ENCODE measurements at places on chromosomes 11 and 22. TPM values are rescaled to one million over a fixed set of nuclear protein-coding genes. Genes with fewer than 3 reads are reported as not detected.
A peak's percentile ranks its signal among the peaks of the same experiment; 100 is the strongest.

The SYTL2 gene
- total RNA-seq: 13.5 TPM

The SNU13 gene
- 116 TPM for total RNA-seq

DNA sequence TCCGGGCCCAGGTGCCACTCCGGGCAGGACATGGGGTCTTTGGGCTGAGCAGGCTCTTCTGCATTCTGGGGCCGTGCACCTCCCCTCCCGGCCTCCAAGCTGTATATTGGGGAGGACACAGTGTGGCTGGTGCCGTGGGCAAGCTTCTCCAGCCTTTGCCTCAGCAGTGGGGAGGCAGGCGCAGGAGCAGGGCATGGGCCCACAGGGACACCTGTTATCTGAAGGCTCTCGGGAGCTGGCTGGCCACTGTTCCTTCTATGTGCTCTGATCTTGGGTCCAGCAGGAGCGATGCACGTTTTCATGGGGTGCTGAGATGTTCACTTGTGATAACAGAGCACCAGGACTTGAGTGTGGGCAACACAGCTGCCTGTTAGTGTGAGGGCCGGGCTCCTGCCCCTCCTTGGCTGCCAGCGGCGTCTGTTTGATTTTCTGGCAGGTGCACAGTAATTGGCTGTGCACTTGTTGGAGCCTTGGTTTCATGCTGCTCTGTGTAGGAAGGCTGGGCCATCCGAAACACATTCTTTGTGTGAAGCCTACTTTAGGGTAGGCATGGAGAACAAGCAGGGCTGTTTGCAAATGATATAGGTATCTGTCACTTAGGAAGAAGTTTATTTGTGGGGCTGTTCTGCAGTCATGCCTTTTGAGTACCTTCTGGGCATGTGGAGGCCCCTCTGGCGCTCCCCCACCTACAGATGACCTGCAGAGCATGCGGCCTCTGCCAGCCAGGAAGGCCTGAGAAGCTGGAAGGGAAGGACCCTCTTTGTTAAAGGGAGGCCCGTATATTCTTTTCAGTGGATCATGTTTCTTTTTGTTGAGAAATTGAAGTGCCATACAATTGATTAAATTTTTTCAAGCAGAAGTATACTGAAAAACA, 201.5 kb downstream of the TBC1D22A start:
- DNase-seq: no peak

DNA sequence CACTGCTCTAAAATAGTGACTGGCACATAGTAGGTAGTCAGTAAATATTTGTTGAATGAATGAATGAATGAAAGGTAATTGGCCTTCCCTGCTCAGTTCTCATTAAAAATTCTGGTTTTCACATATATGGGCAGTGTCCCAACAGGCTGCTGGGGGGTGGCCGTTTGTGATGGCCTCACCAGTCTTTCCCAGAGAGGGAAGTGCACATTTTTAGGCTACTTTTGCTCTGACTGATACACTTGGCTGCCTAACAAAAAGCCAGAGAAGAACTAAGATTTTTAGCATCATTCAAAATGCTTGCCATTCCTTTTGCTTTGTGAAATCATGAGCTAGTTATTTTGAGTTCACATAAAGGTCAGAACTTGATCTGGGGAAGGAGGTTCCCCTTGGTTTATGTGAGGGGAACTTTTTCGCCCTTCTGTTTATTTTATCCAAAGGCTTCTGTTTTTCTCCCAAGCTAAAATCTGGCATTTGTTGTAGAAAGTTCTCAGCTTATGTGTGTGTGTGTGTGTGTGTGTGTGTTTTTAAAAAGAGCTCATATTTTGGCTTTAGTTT, 83.1 kb downstream of the PTPRJ start:
- no peak for DNase-seq

DNA sequence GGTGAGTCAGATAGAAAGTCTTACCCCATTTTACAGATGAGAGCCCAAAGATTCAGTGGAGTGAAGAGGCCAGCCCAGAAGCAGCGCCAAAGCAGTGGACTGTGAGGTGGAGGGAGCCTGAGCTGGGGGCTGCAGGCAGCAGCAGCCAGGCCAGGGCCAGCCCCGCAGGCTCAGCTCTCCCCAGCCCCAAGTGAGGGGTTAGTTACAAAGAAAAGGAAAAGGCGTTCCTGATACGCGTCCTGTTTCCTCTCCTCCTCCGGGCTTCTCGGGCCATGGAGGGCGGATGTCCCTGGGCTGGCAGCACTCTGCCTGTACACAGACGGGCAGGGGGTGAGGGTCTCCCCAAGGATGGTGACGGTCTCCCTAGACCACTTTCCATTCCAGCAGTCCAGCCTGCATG, 44.9 kb downstream of the ARRB1 start:
- no peak for DNase-seq

GRCh38 chr11:100575860-100576717, 111.0 kb upstream of the ARHGAP42 start:
- DNase-seq: no peak

GRCh38 chr11:10838083-10838482, 19.8 kb downstream of the ZBED5 start:
- no peak for DNase-seq

DNA sequence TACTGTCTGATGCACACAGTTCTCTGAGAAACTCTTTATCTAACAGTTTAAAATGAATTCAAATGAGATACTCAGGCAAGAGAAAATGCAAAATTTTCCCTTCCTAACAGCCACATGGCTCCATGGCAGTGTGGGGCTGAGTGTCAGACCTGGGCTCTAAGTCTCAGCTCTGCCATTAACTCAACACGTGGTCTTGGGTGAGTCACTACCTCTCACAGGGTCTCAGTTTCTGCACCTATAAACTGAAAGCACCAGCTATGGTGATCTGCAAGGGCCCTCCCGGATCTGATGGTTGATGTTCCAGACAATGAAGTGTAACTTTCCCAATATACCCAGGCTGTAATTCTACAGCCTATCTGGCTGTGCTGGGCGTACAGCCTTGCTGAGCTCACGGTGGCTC, 70.5 kb downstream of the KCNC1 start:
- no peak for DNase-seq

- no peak for DNase-seq
Observed at GRCh38 chr11:2774173-2775082, 74.6 kb upstream of the KCNQ1OT1 start.

The SYT13 gene
- total RNA-seq: not detected

The PCNX3 gene
- 30.6 TPM for total RNA-seq

- DNase-seq: peak; percentile 69
Observed at GRCh38 chr22:19674929-19675253, 39.4 kb upstream of the SEPTIN5 start.

GRCh38 chr11:84901991-84902390, 725.2 kb downstream of the DLG2 start:
- DNase-seq: no peak

GRCh38 chr11:68052137-68052873, 13.5 kb downstream of the TCIRG1 start:
- no peak for DNase-seq

GRCh38 chr11:1640076-1640946, 10.7 kb downstream of the KRTAP5-5 start:
- no peak for DNase-seq

DNA sequence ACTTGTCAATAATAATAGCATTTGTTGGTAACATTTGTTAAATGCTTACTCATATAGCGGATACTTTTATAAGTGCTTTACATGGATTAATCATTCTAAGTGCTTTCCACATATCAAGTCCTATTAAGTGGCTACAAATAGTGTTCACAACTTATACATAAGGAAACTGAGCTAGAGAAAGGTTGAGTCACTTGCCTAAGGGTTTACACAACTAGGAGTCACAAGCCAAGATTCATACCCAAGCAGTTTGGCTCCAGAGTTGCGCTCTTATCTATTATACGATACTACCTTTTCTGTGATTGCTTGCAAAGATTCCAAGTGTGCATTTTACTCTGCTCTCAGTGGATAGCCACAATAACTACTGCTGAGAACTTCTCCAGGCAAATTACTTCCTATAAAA, 215.9 kb upstream of the CCDC90B start:
- no peak for DNase-seq

The RAPSN gene
- 0.55 TPM for total RNA-seq

The DDX25 gene
- not detected for total RNA-seq

- DNase-seq: no peak
Observed at GRCh38 chr22:18000441-18001039, 23.8 kb downstream of the MICAL3 start.

GRCh38 chr11:107493117-107493516, 35.5 kb upstream of the CWF19L2 start:
- no peak for DNase-seq

- no peak for DNase-seq
Observed at GRCh38 chr11:128251140-128251539, 336.2 kb downstream of the ETS1 start.

The ADM2 gene
- 0.42 TPM for total RNA-seq

- no peak for DNase-seq
Observed at GRCh38 chr11:116618461-116618860, 154.3 kb downstream of the BUD13 start.

DNA sequence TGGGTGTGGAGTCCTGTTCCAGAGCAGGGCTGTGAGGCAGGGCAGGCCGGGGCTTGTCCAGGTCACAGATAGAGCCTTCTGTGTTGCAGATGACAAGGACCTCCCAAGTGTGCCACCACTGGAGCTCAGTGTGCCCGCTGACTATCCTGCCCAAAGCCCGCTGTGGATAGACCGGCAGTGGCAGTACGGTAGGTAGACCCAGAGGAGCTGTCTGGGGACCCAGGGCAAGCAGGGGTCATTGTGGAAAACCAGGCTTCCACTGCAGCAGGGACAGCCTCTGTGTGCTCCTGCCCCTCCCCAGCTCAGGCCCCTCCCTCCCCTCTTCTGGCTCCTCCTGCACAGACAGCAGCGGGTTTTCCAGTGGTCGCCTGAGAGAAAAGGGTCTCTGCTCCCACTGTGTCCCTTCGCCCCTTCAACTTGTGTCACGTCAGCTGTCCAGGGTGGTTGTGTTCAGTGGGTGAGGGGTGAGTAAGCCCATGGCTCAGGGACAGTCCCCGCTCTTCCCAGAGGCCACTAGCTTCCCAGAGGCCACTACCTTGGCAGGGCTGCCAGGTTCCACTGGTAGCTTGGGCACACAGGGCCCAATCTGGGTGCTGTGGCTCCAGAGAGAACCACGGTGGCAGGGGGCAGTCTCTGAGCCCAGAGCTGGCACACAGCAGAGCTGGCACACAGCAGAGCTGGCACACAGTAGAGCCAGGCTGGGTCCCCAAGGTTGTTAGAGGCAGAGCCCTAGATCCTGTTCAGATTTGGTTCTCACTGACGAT, 78.4 kb downstream of the MED15 start:
- DNase-seq: no peak

- DNase-seq: no peak
Observed at GRCh38 chr11:110147962-110148709, 54.9 kb downstream of the ZC3H12C start.

The OR4D5 gene
- total RNA-seq: not detected

GRCh38 chr11:63443714-63444113, 47.3 kb downstream of the PLAAT5 start:
- DNase-seq: no peak

The TBX1 gene
- total RNA-seq: 3.0 TPM

- no peak for DNase-seq
Observed at GRCh38 chr11:101574886-101575285, 8.9 kb downstream of the TRPC6 start.

The SLC22A25 gene
- total RNA-seq: not detected

GRCh38 chr11:65323813-65324212, 9.1 kb downstream of the CDC42EP2 start:
- DNase-seq: no peak

All from mesenteric fat pad (tissue), 1 donor.